ENCODE measurements at places on chromosomes 7 and 10. TPM values are rescaled to one million over a fixed set of nuclear protein-coding genes. Genes with fewer than 3 reads are reported as not detected.

GRCh38 chr7:132030883-132031282 lies 474.5 kb upstream of the PODXL start:
- DNase-seq: no peak

DNA sequence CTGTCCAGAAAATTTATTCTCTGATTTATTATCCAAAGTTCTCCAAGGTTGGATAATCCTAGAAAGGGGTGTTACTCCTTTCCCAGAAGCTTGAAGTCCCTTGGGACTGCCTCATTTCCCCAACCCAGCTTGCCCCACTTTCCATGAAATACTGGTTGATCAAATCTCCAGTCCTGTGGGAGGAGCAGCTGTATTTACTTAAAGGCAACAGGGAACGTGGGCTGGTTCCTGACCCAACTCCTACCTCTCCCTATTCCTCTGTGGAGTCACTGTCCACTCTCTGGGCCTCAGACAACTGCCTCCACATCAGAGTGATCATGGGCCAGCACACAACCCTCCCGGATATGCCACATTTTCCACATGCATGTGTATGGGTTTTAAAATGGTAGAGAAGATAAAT lies 166.2 kb upstream of the PRR15 start:
- DNase-seq: no peak

DNA sequence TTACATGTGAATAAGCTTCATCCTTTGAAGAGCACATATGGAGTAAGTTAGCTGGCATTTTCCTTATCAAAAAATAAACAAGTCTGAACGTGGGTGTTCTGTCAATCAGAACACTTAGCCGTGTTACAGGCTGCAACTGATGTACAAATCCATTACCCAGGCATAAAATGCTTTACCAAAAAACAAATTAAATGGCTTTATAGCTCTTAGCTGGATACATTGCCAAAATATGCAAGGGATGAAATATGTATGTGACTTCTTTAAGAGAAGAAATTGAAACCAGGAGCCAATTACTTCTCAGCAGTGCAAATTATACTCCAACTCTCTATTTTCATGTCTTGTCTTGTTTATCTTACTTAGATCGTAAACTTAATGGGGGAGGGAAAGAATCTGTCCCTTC lies 214.8 kb downstream of the DGKB start:
- DNase-seq: no peak

DNA sequence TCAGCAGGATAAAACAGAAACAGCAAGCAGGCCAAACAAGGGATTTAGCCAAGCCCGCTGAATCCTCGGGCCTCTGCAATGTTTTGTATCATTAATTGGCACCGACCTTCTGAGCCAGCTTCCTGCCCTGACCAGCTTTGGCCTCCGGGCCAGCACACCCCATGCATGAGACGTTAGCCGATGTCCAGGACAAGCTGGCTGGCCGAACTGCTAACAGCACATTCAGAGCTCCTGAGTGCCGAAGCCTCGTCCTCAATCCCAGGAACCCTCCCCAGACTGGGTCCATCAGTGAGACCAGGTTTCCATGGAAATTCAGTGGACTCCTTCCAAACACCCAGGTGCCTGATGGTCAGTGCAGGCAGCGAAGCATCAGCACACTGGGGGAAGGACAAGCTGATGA lies 134.3 kb upstream of the PFKP start:
- DNase-seq: no peak

DNA sequence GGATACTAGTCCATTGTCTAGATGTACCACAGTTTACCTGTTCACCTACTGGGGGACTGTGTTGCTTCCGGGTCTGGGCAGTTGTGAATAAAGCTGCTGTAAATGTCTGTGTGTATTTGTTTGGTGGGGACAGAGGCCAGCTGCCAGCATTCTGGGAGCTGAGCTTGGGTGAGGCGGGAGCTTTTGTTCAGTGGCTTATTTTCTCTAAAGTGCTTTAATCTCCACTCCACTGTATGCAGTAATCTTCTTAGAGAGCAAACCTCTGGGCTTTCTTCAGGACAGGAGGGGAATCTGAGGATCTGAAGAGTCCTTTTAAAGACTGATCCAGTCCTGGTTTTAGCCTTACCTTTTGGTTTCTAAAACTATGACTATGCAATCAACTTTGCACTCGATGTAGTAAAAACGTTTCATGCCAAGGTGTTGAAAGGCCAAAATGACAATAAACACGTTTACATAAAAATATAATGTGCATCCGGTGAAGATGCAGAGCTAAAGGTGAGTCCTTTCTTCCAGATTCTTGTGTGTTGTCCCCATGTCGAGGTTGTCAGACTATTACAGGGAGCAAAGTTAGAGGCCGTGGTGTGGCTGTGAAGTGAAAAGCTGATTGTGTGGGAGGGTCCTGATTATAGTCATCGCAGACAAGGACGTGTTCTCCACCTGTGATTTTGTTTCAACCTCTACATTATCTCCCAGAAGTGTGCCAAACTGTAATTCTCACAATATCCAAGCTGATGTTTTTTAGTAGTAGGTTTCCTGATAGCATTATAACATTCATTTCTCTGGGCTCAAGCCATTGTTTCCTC lies 279.8 kb downstream of the CAMK1D start:
- no peak for DNase-seq

- DNase-seq: no peak
Observed at GRCh38 chr7:121328508-121329190, at the start of gene WNT16. WNT16 (plus strand) TSS chr7:121329000; CDS start chr7:121329293, 293 bp downstream.

- peak; percentile 99 for DNase-seq
Observed at GRCh38 chr7:105012503-105013220, 1.3 kb upstream of the KMT2E start.

- DNase-seq: no peak
Observed at GRCh38 chr7:8386926-8387550, 46.4 kb upstream of the NXPH1 start.

GRCh38 chr7:100544386-100544785 lies 5.4 kb downstream of the AGFG2 start:
- no peak for DNase-seq

- DNase-seq: no peak
Observed at GRCh38 chr10:70376436-70377378, 5.7 kb downstream of the LRRC20 start.

- DNase-seq: no peak
Observed at GRCh38 chr7:75814407-75814947, 871 bp upstream of the CCL24 start.

ASAH2 gene
- not detected for total RNA-seq

NPFFR1 gene
- total RNA-seq: not detected

CALY gene
- 0.69 TPM for total RNA-seq

FGFBP3 gene
- total RNA-seq: 1.2 TPM

CCSER2 gene
- 62.7 TPM for total RNA-seq

CPVL gene
- 8.5 TPM for total RNA-seq
